ENCODE measurements at places on chromosomes 5 and 9.

GRCh38 chr5:115179394-115180164, 9.9 kb upstream of the TRIM36 start:
- peak; percentile 31 for DNase-seq

GRCh38 chr5:76813982-76814562, 4.8 kb upstream of the F2RL1 start:
- DNase-seq: no peak

- no peak for DNase-seq
Observed at GRCh38 chr5:1540166-1540565, 16.4 kb upstream of the LPCAT1 start.

DNA sequence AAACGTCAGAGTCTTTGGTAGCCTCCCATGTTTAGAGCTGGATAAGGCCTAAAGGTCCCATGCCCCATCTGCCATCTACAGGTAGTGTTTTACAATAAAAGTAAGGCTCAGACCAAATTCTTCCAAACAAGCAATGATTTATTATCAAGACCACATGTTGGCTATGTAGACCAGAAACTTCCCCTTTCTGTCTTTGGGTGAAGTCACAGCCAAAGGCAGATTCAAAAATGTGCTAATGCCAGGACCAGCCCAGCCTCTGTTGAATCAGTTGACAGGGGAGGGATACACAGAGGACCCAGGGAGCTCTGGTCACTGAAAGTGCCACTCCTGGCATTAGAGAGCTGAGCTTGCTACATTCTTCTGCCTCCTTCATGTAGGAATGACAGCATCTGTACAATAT, 360.8 kb downstream of the NTRK2 start:
- no peak for DNase-seq

DNA sequence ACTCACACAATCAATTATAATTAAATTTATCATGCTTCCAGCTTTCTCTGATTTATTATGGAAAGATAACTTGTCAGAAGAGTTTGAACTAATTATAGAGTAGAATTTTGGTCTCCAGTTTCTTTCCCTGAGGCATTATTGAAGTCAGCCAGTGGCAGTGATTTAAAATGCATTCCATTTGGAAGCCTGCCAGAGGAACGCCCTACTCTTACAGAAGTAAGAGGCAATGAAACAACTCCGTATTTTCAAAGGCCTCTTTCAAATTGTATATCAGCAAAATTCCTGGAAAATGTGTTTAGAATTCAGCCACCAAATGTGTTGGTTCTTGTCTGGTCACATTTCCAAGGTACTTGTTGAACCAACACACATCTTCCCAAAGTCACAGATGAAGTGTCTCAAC, 640.9 kb downstream of the SEMA5A start:
- peak; percentile 24 for DNase-seq

DNA sequence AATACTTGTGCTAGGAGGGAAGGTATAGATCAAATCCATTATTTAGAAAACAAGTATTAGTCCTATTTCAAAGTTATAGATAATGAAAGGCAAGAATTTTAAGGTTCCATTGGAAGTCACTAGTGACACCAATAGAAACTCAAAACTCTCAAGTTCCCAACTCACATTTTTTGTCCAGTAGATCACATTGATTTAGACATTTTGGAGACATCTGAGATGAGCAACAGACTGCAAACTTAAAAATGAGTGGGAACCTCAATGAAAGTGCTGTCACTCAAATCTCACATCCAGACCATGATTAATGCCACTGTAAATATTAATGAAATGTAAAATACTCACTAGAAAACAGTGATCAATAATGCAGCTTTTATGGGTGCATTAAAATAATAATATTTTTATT, 405.0 kb downstream of the ENC1 start:
- DNase-seq: no peak

DNA sequence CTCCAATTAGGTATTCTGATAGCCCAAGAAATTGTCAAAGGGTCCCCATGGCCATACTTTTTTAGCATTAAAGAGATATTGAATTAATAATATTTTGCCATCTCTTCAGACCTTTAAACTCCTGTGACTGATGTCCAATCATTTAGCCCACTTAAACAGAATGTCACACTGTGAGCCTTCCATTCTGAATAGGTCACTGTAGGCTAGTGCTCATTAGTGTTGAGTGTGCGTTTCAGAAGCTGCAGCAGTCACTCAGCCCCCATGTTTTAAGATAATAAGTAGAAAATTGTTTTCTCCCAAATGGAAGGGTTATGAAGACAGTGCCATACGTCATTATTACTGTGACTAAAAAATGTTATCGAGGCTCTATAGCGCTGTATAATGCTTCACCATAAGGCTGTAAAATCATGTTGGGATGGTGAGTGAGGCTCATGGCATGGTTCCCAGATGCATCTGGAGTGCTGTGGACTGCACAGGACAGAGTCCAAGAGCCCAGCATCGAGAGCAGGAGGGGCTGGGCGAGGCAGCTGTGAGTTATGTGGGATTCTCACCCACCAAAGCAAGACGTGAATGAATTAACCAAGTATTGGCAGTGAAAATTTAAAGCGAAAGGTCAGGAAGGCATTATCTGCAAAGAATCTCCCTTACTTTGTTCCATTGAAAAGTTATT, 2112.9 kb upstream of the WWC1 start:
- peak; percentile 57 for DNase-seq

DNA sequence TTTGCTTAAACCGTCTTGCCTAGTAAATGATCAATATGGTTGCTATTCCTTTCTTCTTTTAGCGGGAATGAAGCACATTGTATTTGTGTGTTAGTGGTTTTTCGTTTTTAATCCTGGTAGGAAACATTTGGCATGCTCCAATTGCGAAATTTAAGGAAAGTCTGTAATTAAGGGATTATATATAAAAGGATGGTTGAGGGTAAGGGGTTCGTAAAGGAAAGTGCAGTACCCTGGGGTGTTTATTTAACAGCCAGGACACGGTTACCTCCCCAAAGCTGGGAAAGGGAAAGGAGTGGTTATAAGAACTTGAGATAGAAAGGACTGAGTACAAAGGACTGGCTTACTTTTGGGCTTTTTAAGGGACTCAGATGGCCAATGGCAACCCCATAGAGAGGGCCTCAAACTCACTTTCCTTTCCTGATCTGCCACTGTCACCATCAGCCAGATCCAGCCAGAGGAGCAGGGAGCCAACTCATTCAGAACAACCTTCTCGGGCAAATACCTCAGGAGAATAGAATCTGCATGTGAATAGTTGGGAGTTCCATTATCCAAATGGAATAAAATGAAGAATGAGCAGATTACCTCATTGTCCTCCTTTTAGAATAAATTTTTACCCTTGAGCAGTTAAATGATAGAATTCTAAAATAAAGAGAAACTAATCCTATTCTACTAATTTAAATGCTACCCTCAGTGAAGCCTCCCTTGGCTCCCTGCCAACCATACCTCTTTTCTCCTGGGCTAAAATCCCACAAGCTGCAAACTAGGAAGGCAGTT, 117.7 kb downstream of the SNCAIP start:
- DNase-seq: no peak

- DNase-seq: no peak
Observed at GRCh38 chr5:77104813-77105212, 17.7 kb upstream of the ZBED3 start.

DNA sequence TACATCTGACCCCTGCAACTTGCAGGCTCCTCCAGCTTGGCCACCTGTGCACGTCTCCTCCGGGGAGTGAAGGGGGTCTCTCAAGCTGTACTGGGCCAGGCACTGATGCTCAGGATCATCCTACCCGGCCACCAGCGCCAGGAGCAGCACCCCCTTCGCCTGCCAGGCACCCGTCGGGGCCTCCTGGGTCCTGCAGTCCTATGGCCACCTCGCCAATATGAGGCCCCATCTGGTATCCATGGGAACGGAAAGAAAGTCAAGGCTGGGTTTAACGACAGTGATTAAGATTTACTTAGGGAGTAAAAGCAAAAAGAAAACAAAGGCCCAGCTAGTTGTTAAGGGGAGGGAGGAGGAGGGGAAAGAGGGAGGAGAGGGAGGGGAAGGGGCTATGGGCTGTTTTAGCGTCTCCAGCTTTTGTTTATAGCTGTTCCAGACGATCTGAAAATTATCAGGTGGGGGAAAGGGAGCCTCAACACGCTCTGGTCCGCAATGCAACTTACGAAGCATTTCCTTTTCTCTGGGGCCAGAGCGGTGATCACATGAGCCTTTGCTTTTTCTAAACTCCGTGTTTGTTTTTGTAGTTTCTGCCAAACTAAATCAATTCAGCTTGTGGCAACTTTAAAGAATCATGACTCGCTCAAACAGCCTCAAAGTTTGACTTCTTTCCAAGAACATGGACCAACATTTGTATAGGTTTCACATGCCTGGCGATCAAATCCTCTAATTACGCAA, 132.4 kb downstream of the ROR2 start:
- no peak for DNase-seq

- no peak for DNase-seq
Observed at GRCh38 chr5:130331332-130331731, 427.1 kb downstream of the CHSY3 start.

DNA sequence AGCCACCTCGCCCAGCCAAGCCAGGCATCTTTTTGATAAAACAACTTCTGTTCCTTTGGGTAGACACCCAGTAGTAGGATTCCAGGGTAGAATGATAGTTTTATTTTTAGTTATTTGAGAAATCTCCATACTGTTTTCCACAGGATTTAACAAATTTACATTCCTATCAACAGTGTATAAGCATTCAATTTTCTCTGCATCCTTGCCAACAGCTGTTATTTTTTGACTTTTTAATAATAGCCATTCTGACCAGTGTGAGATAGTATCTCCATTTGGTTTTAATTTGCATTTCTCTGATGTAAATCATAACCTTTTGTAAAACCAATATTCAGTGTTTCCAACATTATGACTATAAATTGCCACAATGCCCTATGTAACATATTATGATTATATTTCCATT, 28.2 kb upstream of the CCNB1 start:
- DNase-seq: no peak

- DNase-seq: no peak
Observed at GRCh38 chr5:5179597-5179996, 39.5 kb downstream of the ADAMTS16 start.

DNA sequence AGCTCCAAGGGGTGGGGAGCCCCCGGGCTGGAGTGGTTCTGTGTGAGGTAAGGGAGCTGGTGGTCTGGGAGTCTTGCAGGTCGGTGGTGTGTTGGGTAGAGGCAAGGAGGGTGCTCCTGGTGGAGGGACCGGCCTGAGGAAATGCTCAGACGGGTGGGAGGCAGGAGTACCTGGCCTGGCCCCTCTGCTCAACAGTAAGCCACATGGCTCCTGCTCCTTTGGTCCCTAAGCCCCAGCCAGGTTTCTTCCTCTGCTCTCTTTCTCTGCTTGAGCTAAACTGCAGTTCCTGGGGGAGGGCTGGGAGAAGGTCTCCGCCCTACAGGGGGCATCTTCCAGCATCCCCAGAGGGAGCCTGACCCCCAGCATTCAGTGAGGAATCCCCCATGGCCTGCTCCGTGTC, 17.2 kb downstream of the TSPAN17 start:
- DNase-seq: no peak

- no peak for DNase-seq
Observed at GRCh38 chr5:12805165-12805698, 901.0 kb upstream of the CTNND2 start.

DNA sequence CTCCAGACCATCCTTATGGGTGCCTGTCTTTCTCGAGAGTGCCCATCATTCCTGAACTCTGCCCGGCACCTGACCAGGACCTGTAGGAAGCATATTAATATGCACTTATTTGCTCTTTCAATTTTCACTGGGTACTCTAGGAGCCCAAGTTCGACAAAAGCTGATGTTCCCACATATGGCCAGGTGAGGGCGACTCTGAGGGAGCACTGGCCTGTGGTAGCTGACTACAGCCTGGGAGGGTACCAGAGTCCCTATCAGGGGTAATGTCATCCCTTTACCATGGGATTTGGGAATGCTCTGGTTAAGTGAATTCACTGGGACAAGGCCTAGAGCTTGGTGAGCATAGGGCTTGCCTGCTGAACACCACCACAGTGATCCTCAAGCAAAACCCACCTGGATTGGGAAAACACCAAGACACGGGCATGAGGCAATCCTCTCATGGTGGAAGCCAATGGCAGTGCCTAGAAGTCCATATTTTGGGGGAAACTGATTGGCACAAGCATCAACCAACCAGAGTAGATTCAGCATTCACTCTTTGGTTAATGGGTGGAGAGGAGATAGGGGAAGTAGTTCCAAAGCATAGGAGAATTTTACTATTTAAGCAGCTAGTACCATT, 112.2 kb downstream of the MTX3 start:
- DNase-seq: no peak

DNA sequence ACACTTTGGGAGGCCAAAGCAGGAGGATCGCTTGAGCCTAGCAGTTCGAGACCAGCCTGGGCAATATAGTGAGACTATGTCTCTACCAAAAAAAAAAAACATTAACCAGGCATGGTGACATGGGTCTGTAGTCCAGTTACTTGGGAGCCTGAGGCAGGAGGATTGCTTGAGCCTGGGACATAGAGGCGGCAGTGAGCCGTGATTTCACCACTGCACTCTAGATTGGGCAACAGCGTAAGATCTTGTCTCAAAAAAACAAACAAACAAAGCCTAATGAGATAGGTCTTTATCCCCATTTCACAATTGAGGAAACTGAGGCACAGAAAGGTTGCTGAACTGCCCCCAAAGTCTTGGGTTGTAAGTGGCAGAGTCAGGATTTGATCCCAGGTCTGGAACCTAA, 70.5 kb upstream of the RAD23B start:
- DNase-seq: no peak

DNA sequence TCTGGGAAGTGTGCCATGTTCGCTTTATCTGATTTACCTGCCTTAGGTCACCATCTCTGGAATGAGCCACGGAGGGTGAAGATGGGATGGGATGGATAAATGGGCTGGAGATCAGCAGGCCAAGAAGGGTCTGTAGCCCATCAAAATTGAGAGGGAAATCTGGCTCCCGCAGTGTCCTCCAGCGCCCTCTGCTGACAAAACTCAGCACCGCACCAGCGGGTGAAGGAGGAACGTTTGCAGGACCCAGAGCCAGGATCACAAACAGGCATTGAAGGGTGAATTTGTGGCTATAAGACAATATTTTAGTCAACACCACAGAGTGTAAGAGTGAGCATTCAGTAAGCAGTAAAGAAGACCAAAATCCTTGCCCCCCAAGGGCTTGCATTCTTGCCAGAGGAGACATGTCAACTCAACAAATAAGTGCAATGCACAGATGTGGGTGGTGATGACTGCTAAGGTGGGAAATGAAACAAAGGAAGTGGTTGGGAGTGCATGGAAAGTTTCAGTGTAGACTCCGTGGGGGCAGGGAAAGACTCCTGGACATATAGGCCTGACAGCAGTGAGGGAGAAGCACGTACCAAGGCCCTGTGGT, 124.4 kb downstream of the TENT4A start:
- no peak for DNase-seq

DNA sequence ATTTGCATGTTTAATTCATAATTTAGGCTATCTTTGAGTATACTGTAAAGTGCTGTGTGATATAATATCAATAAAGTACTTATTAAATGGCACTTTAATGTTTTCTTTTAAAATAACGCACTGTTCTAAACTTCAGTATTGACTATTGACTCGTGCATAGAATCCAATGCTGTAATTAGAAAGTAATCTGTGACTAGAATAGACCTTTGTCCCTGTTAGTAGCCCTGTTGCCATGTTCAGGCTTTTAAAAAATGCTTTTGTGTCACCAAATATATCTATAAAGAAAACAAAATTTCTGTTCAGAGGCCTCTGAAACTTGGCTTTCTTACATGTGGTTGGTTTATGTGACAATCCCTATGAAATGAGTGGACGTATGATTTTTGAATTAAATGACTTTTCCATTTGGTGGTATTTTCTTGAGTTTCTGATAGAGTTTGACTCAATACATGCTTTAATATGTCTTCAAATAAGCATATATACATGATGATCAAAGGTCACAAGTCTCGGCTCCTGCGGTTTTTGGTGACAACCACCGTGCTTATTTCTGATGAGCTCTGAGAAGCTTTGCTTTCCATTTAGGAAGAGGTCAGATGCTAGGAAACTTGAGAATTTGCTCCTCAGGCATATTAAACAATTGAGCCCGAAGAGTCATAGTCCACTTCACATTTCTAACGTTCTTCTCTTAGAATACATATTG, 174.7 kb downstream of the NR3C1 start:
- DNase-seq: no peak

Data from spinal cord (tissue), 10 donors.